HS-27A (cell line): ENCODE measurements at places on chromosomes 12 and 14.

GRCh38 chr12:50258167-50258551 is 25.2 kb downstream of the LIMA1 start:
- DNase-seq: no peak

- DNase-seq: peak; percentile 79
Measured at GRCh38 chr14:59189786-59190368, 1.4 kb downstream of the DAAM1 start.

GRCh38 chr14:22848351-22849164 is 12.2 kb downstream of the MMP14 start:
- DNase-seq: no peak

DNA sequence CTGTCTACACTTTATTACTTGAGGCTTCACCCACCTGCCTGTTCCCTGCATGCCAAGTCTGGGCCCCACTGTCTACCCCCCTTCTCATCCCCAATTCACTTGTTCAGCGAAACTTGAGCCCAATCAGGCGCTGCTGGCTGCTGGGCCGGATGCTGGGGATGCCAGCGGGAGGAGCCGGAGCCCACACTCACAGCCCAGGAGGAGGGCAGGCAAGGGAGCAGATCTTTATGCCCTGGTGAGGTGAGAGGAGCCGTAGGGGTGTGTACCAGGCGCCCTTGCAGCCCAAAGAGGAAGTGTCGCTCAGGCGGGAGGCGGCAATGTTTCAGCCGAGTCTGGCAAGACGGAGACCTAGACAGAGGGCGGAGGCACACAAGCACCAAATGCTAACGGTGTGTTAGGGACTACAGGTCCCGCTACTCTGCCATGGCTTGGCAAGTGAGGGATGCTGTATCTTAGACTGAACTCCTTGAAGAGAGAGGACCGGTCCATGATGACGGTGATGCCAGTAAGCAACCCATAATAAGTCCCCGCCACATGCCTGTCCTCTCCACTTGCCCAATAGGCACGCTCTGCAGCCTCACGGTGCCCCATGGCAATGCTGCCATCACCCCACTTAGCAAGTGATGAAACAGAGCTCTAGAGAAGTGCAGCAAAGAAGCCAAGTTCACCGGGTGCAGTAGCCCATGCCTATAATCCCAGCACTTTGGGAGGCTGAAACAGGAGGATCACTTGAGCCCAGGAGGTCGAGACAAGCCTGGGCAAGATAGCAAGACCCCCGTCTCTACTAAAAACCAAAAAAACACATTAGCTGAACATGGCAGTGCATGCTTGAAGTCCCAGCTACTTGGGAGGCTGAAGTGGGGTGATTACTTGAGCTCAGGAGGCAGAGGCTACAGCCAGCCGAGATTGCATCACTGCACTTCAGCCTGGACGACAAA is 41.6 kb downstream of the LRRC74A start:
- no peak for DNase-seq

DNA sequence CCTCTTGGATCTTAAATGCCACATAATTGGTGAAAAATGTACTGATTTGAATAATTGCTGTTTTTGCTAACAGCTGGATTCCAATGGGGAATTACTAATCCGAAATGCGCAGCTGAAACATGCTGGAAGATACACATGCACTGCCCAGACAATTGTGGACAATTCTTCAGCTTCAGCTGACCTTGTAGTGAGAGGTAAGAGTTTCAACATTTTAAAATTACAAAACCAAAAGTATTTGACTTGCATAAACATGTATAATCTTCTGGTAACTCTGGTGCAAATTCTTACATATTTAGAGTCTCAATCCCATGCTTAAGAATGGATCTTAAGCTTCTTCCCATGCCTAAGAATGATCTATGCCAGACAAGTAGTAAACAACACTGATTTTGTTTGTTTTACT is 229.1 kb upstream of the PDZRN4 start:
- no peak for DNase-seq

- DNase-seq: no peak
Measured at GRCh38 chr12:47356129-47356700, 276.5 kb upstream of the AMIGO2 start.

GRCh38 chr12:54005853-54006558 is 2.8 kb upstream of the HOXC8 start:
- peak; percentile 59 for DNase-seq

DNA sequence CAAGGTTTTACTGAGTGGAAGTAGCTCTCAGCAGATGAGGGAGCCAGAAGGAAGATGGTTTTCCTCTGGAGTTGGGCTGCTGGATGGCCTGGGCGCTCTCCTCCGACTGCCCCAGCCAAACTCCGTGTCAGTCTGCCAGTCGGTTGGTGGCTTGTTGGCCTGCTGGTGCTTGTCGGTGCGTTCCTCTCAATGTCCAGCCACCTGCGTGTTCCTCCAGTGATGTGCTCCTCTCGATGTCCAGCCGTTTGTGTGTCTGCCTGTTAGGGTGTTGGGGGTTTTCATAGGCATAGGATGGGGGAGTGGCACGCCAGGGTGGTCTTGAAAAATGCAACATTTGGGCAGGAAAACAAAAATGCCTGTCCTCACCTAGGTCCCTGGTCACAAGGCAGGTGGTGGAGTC is 37.0 kb upstream of the LDHB start:
- DNase-seq: no peak
